Osteocyte (in vitro differentiated cells): ENCODE measurements at places on chromosomes 3 and 15. TPM values are rescaled to one million over a fixed set of nuclear protein-coding genes. Genes with fewer than 3 reads are reported as not detected.

NPAP1 gene
- total RNA-seq, result not detected in 2 replicates

ASB14 gene
- total RNA-seq, result not detected in 2 replicates

ST3GAL6 gene
- 4.4 and 8.0 TPM in 2 replicates for total RNA-seq

HDC gene
- not detected in 2 replicates for total RNA-seq

CLDN18 gene
- not detected in 2 replicates for total RNA-seq

RASGRP1 gene
- 0.11 and 0.26 TPM in 2 replicates for total RNA-seq

CFAP92 gene
- 0.18 TPM in 1 of 2 replicates, not detected in the other for total RNA-seq

EFHB gene
- 1.8 and 2.7 TPM in 2 replicates for total RNA-seq

SLC28A2 gene
- total RNA-seq, result not detected in 2 replicates

HYKK gene
- total RNA-seq, result 3.1 and 3.4 TPM in 2 replicates

CDCP1 gene
- total RNA-seq, result 2.3 and 2.7 TPM in 2 replicates
